ENCODE measurements at places on chromosomes 3 and 15. TPM values are rescaled to one million over a fixed set of nuclear protein-coding genes. Genes with fewer than 3 reads are reported as not detected.

SMAD6 gene
- 4.8 TPM for total RNA-seq

FBXW12 gene
- total RNA-seq = not detected

GOLGA6L26 gene
- total RNA-seq = not detected

CNTN3 gene
- 0.58 TPM for total RNA-seq

CELF6 gene
- total RNA-seq = not detected

GOLGA8M gene
- not detected for total RNA-seq

TEX55 gene
- total RNA-seq = not detected

GRM2 gene
- not detected for total RNA-seq

DCLK3 gene
- total RNA-seq = not detected

BCHE gene
- total RNA-seq = 5.8 TPM

CORO2B gene
- total RNA-seq = 32.6 TPM

CCR3 gene
- total RNA-seq = not detected

GOLGA6L1 gene
- not detected for total RNA-seq

XPC gene
- total RNA-seq = 42.0 TPM

ROBO1 gene
- 20.5 TPM for total RNA-seq

DPPA4 gene
- not detected for total RNA-seq

REC114 gene
- not detected for total RNA-seq

HSPBAP1 gene
- 4.0 TPM for total RNA-seq

KNG1 gene
- total RNA-seq = not detected

CCR8 gene
- not detected for total RNA-seq

GYG1 gene
- total RNA-seq = 45.5 TPM

MCCC1 gene
- total RNA-seq = 26.5 TPM

SPRED1 gene
- 28.4 TPM for total RNA-seq

MYRIP gene
- not detected for total RNA-seq

All from myometrial cell (primary cell).